ENCODE measurements at places on chromosomes 5 and 9.

- peak; percentile 97 for DNase-seq
Measured at GRCh38 chr5:141507387-141508091, 18.7 kb downstream of the PCDHGC5 start.

- DNase-seq: peak; percentile 80
Measured at GRCh38 chr5:133370036-133370831, 242.1 kb downstream of the FSTL4 start.

DNA sequence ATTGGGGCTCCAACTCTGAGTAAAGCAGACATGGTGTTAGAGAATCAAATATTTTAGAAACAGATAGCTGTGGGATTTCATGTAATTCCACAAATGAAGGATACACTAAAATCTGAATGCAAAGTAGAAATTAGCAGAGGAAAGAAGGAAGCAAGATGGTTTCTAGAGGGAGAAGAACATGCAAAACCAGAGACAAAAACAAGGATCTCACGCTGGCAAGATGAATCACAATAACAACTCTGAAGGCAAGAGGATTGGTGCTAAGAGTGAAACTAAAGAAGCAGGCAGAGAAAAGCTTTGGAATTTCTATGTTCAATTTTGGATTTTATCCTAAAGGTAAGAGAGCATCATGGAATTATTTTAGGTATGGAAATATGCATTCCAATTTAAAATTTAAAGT lies 857.2 kb upstream of the COX7C start:
- no peak for DNase-seq

DNA sequence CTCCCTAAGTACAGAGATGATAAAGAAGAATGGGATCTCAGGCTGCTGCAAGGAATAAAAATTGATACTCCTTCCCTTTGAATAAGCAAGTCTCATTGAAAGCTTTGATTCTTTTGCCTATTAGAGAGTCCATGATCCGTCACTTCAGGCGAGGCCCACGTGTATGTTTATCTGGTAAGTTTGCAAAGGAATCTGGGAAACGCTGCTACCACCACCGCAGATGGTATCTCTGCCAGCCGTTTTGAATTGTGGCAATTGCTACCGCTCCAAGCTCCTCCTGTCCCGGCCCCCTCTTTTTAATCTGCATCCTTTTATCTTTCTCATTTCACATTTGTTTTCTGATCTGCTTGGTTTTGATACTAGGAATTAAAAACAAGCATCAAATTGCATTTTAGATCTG lies 42.9 kb upstream of the GRIA1 start:
- no peak for DNase-seq

GRCh38 chr5:16037121-16037845 lies 142.3 kb downstream of the MARCHF11 start:
- DNase-seq: no peak

GRCh38 chr9:136538599-136539426 lies 7.0 kb downstream of the NOTCH1 start:
- no peak for DNase-seq

DNA sequence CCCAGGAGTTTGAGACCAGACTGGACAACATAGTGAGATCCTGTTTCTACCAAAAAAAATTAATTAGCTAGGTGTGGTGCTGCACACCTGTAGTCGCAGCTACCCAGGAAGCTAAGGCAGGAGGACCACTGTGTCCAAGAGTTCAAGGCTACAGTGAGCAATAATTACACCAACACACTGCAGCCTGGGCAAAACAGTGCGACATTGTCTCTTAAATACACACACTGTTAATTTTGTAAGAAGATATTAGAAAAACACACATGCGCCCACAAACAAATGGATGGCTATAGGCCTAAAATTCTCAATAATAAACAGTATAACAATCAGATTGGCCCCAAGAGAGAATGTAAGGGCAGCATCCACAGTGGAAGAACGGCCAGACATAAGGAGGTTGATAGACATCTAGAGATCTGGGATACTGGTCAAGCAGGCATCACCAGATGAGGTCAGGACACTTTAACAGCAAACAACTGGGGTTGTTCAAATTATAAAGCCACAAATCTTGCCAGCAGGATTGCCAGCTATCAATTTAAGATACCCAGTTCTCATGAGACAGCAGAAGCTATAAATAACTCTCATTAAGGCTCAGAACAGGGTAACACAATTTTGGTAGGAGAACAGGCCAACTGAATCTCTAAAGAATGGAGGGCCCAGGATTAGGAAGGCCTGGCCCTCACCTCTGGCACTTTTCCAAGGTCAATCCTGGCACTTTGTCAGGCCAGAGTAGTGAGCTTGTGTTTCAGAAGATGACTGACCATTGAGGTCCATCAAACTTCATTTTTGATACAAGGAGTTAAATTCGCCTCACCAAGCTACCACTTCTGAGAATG lies 29.5 kb downstream of the GOLPH3 start:
- peak; percentile 15 for DNase-seq

- DNase-seq: peak; percentile 69
Measured at GRCh38 chr5:10457682-10458574, 16.2 kb downstream of the ROPN1L start.

- DNase-seq: no peak
Measured at GRCh38 chr5:170963521-170963920, 101.7 kb downstream of the RANBP17 start.

- DNase-seq: no peak
Measured at GRCh38 chr5:116452774-116453368, 121.8 kb downstream of the SEMA6A start.

GRCh38 chr5:83516377-83516776 lies 44.8 kb downstream of the VCAN start:
- DNase-seq: no peak

GRCh38 chr5:150448334-150448733 lies 1.2 kb downstream of the RPS14 start:
- DNase-seq: no peak

- no peak for DNase-seq
Measured at GRCh38 chr9:31674264-31674663, 710.2 kb upstream of the ACO1 start.

GRCh38 chr5:111131356-111131755 lies 39.2 kb downstream of the WDR36 start:
- no peak for DNase-seq

- DNase-seq: no peak
Measured at GRCh38 chr5:126014676-126015075, 408.5 kb upstream of the GRAMD2B start.

DNA sequence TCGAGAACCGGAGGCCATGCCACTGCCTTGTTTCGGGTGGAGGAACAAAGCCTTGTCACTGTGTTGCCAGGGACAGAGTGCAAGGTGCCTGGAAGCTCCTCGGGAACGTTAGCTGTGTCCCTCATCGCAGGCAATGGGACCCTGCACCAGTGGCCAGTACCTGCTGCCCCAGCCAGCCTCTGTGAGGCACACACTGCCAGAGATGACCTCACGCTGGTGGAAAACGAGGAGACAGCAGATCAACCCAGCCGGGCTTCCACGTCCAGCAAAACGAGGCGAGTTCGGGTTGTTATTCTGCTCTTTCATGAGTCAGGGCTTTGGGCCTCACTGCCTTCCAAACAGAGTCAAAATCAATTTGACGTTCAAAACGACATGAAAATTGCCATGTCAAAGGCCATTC lies 104.1 kb downstream of the ADAMTS2 start:
- no peak for DNase-seq

DNA sequence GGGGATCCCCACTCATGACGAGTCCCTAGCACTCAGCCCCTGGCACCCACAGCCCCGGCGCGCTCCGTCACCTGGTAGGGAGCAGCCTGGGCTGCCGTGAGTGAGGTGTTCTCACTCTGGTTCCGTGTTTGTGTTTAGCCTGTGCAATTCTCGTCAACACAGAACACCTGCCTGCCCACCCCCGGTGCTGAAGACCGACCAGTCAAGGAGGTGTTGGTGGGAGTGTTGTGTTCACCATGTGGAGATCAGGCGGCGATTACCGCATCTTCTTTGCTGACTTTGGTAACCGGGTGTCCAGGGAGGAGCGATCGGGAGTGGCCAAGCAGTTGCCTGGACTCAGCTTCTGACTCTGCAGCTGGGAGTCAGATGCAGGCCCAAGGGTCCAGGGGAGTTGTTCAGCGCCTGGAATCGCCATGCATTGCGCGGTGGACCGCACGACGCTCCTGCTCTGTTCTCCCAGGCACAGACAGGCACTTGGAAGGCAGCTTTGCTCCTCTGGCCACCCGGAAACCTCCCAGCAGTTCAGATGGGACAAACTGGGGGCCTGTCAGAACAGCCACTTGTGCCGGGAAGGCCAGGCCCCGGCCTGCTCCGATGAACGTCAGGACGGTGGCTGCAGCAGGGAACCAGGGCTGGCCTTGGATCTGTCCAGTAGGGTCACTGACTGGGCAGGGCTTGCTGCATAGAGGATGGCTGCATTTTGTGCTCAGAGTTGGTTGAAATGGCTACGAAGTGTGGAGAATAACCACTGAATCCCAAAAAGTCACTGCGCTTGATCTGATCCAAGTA lies 28.2 kb downstream of the EXOC3 start:
- no peak for DNase-seq

DNA sequence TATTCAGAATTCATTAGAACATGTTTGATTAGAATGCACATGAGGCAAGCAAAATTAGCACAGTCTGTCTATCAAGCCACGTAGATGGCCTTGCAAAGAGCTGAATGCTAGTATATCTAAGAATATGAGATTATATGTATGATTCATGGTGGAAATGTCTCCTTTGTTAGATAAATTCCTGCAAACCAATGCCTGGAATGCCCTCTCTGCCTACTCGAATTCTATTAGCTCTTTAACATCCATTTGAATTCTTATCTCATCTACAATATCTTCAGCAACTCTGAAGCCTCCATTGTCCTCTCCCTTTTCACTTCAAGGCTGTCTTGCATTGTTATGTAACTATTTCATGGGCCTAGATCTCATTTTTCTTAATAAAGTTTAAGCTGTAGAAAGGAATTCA lies 205.5 kb downstream of the TMC1 start:
- no peak for DNase-seq

DNA sequence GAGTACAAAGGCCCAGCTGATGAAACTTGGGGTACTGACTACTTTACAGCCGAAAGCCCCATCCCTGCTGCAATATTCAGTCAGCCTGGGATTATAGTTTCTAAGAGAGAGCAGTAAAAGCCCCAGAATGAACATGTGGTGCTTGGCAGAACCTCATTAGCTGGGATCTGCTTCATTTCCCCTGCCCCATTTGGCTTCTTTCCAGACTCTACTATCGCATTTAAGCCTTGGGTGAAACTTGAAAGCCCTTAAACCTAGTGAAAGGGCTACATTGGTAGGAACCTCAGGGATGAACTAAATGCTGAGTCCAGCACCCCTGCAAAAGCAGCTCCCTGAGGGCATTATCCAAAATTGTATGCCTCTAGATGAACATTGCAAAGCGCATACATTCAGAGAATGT lies 631.1 kb downstream of the ACTL7B start:
- DNase-seq: no peak

DNA sequence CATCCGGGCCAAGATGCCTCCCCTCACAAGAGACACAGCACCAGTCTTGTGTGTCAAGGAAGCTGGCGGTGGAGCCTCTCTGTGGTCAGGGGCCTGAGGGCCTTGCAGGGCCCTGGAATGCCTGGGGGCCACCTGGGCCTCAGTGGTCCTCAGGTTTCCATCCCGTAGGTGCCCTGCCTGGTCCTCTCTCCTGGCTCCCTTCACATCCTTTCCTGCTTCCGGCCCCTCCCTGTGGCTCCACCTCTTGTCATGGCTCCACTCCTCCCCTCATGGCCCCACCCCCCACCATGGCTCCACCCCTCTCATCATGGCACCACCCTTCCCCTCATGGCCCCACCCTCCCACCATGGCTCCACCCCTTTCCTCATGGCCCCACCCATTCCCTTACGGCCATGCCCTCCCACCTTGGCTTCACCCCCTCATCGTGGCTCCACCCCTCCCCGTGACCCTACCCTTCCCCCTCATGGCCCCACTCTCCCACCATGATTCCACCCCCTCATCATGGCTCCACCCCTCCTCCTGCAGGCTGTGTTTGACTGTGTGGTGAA lies 175.8 kb downstream of the CACNA1B start:
- peak; percentile 10 for DNase-seq

GRCh38 chr9:87826331-87826730 lies 56.3 kb upstream of the SPATA31E1 start:
- DNase-seq: no peak

- no peak for DNase-seq
Measured at GRCh38 chr5:18992264-18992663, 995.7 kb downstream of the CDH18 start.

- DNase-seq: peak; percentile 65
Measured at GRCh38 chr5:136057401-136058038, 28.7 kb downstream of the TGFBI start.

- no peak for DNase-seq
Measured at GRCh38 chr9:6827439-6828145, 69.8 kb downstream of the KDM4C start.

- no peak for DNase-seq
Measured at GRCh38 chr9:77435277-77435676, 212.8 kb downstream of the GNA14 start.

- peak; percentile 84 for DNase-seq
Measured at GRCh38 chr5:106521701-106522100, 1149.0 kb downstream of the EFNA5 start.
